ENCODE measurements at places on chromosomes 6 and 20.

GRCh38 chr6:6736791-6737654 lies 148.5 kb downstream of the LY86 start:
- DNase-seq: no peak

DNA sequence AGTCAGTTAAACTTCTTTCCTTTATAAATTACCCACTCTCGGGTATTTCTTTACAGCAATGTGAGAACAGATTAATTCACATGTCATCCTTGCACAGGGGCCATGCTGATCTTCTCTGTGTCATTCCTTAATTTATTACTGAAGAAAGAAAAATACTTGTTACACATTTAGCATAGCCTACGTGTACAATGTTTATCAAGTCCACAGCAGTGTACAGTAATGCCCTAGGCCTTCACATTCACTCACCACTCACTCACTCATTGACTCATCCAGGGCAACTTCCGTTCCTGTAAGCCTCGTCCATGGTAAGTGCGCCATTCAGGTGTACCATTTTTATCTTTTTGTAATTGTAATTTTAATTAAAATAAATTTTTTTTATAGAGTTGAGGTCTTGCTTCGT lies 73.6 kb downstream of the RSPH3 start:
- DNase-seq: no peak

GRCh38 chr6:78199044-78199443 lies 546.2 kb downstream of the MEI4 start:
- no peak for DNase-seq

GRCh38 chr6:47413752-47414422 lies 63.7 kb upstream of the CD2AP start:
- DNase-seq: no peak

DNA sequence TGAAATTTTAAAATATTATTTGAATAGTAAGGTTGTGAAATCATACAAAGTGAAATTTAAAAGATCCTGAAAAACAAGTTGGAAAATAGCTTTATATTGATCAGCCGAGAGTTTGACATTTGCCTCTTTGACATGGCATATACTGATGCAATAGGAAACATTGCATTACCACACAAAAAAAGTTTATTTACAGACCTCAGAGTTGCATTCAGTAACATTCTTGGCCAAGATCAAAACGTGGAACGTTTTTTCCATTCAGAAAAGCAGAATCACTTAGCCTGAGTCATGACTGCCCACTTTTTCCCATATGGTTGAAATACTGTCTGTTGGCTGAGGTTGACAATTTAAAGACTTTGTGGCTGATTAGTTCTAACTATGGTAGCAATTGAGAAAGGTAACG lies 55.1 kb upstream of the BACH2 start:
- no peak for DNase-seq

- no peak for DNase-seq
These were observed 209.5 kb upstream of the SMLR1 start for GRCh38 chr6:130617658-130618057.
